ENCODE measurements at places on chromosomes 5 and 9.

DNA sequence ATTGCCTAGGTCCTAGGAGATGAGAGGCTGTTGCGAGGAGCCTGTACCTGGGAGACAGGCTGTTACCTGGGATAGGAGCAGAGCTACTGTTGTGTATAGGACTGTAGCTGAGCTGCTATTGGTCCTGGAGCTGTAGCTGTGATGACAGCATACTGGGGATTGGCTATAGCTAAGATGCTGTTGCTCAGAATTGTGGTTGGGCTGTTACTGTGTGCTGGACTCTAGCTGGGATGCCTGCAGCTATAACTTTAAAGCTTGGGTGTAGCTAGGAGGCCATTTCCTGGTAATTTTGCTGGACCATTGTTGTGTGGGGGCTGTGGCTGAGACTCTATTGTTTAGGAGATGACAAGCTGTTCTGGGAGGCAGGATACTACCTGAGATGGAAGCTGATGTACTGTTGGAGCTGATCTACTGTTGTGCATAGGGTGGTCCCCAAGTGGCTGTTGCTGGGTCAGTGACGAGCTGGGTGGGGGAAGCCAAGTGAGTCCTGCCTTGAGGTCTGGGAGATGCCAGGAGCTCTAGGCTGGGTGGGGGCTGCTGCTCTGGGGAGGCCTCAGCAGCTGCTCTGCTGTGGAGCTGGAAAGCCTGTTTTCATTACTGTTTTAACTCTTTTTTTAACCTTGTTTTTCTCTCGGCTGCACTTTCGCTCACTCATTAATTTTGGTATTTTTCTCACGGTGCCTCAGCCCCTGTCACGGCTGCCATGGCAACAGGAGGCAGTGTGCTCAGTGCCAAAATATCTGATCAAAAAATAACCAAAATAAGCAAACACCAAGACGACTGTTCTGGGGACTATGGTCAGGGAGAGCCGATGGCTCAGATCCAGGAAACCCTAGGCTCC is 3.0 kb upstream of the PCDH1 start:
- no peak for DNase-seq

GRCh38 chr5:60586307-60586901 is 113.6 kb downstream of the DEPDC1B start:
- no peak for DNase-seq

DNA sequence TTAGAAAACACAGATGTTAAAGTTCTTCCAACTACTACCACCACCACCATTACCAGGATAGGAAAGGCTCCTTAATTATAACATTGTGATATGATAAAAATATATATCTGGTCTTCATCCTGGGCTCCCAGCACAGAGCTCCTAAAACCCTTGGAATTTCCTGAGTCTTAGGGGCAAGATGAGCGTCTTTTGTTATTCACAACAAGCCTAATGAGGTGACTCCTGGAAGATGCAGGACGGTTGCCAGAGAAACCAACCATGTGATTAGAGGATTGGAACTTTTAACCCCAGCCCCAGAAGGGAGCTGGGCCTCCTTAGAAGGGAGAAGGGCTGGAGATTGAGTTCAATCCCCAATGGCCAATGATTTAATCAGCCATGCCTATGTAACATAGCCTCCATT is 148.0 kb upstream of the ADRA1B start:
- DNase-seq: no peak

- no peak for DNase-seq
Measured at GRCh38 chr9:87950296-87950695, 24.0 kb downstream of the CDK20 start.

DNA sequence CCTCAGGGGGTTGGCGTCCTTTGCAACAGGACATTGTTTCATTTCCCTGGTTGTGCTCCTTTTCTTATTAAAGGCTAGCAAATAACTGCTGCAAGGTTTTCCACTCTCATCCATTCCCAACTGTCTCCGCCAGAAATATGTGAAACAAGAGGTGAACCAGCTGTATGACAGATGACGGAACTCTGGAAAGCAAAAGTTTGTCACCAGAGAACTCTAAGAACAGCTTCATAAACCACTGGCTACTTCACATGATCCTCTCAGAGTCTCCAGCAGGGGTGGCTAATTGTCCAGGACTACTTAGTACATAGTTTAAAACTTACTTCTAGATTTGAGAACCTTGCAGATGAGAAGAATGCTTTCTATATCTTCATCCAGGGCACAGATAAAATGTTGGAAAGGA is 195.9 kb upstream of the RAD23B start:
- no peak for DNase-seq

GRCh38 chr9:132069046-132069898 is 10.4 kb downstream of the MED27 start:
- DNase-seq: no peak

- DNase-seq: no peak
Measured at GRCh38 chr5:149289301-149289700, 17.6 kb downstream of the AFAP1L1 start.

GRCh38 chr9:100294341-100294740 is 58.4 kb downstream of the TEX10 start:
- no peak for DNase-seq

- DNase-seq: no peak
Measured at GRCh38 chr5:116632890-116633289, 58.3 kb upstream of the SEMA6A start.

DNA sequence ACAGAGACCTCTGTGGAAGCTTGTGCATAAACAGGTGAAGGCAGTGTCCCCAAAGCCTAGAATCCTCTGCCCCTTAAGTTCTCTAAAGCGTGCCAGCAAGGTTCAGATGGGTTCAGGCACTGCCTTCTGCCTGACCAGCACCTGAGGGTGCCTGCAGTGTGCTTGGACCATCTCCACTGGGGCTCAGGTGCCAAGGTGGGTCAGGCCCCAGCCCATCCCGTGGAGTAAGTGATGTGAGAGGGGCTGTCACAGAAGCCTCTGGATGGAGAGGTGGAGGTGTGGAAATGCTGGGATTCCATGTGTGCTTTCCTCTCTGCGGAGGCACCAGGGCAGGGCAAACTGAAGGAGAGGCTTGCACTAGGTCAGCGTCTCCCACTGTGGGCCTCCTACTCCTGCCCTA is 118.5 kb downstream of the DAB2IP start:
- DNase-seq: no peak

DNA sequence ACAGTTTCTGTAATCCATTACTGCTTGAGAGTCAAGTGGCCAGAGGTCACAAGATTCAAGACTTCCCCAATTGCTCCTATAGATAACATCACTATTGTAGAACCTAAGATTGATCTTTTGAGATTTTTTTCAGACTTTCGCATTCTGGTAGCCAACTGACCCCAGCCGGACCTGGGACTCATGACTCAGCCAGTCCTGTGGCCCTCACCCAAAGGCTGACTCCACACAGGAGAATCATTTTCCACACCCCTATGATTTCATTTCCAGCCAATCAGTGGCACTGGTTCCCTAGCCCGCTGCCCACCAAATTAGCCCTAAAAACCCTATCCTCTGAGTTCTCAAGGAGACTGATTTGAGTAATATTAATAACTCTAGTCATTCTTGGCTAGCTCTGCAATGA is 36.2 kb downstream of the TARS1 start:
- DNase-seq: no peak

- DNase-seq: no peak
Measured at GRCh38 chr9:127588740-127589506, 23.2 kb upstream of the STXBP1 start.

DNA sequence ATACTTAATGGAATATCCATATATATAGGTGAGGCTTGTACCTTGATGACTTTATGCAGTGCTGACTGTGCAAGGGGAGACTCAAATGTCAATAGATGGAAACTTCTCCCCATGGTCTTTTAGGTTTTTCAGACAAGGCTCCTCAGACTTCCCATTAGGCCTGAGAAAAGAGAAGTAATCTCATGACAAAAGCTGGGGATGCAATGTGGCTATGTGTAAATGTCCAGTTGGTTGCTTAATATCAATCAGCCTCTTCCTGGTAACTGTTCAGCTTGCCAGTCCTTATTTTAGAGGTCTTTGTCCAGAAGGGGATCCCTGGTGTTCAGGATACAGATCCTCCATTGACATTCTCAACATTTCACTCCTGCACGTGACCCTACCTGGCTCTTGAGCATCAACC is 621.1 kb upstream of the CDH18 start:
- no peak for DNase-seq

GRCh38 chr9:71886015-71886414 is 25.0 kb downstream of the ABHD17B start:
- DNase-seq: no peak

GRCh38 chr9:124673063-124673462 is 98.0 kb downstream of the NR6A1 start:
- no peak for DNase-seq
